ENCODE measurements at places on chromosomes 1 and 21.

DNA sequence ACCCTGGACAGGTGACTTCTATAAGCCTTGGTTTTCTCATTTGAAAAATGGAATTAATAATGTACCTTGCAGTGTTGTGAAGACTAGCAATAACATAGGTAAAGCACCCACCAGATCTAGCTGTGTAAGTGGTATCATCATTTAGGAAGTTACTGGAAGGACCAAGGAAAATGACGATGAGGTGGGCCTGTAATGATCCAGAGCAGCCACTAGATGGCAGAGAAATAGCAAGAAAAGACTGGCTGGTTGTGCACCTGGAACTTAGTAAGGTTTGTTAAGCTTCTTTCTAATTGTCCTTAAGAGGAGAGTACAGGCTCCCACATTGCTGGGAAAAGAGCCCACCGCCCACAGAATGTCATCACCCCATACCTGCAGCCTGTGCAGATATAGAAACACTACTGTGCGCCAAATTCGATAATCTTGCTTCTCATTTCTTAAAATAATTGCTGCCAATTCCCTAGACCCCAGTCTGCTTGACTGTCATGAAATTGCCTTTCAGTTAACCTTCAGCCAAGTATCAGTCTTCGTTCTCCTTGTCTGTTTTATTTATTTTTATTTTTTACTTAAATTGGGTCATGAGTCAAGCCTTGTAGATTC lies 37.2 kb downstream of the WNT4 start:
- peak; percentile 74 for DNase-seq
- H3K27me3 ChIP-seq: no peaks in the 10 kb centered on the region
- H3K27ac ChIP-seq: no peak overlapping the region
- H3K4me3 ChIP-seq: no peak overlapping the region
- no peaks in the 10 kb centered on the region for H3K4me1 ChIP-seq
- H3K36me3 ChIP-seq: no peaks in the 10 kb centered on the region

- H3K4me1 ChIP-seq: no peaks in the 10 kb centered on the region
- no peaks in the 10 kb centered on the region for H3K36me3 ChIP-seq
- no peaks in the 10 kb centered on the region for H3K27me3 ChIP-seq
- H3K4me3 ChIP-seq: no peak overlapping the region
- no peak overlapping the region for H3K27ac ChIP-seq
- no peak for DNase-seq
Measured at GRCh38 chr1:156033011-156033410, 12.3 kb upstream of the SSR2 start.

- no peaks in the 10 kb centered on the region for H3K36me3 ChIP-seq
- no peak overlapping the region for H3K4me3 ChIP-seq
- H3K27ac ChIP-seq: peak overlapping the region; percentile 99
- H3K27me3 ChIP-seq: no peaks in the 10 kb centered on the region
- DNase-seq: peak; percentile 93
Measured at GRCh38 chr1:182616130-182617013, 12.2 kb upstream of the RGS16 start.

- no peaks in the 10 kb centered on the region for H3K36me3 ChIP-seq
- no peak overlapping the region for H3K27ac ChIP-seq
- H3K4me1 ChIP-seq: no peaks in the 10 kb centered on the region
- DNase-seq: no peak
- H3K4me3 ChIP-seq: no peak overlapping the region
- H3K27me3 ChIP-seq: no peaks in the 10 kb centered on the region
Measured at GRCh38 chr1:207812778-207813511, 61.1 kb downstream of the CD46 start.

GRCh38 chr1:56564615-56565014 lies 14.7 kb downstream of the PLPP3 start:
- H3K4me1 ChIP-seq: peaks cover 9% of the 10 kb centered on the region
- no peak for DNase-seq
- H3K4me3 ChIP-seq: no peak overlapping the region
- H3K27ac ChIP-seq: no peak overlapping the region

GRCh38 chr1:44661781-44662682 lies 12.2 kb downstream of the TMEM53 start:
- H3K27me3 ChIP-seq: no peaks in the 10 kb centered on the region
- no peaks in the 10 kb centered on the region for H3K4me1 ChIP-seq
- H3K4me3 ChIP-seq: no peak overlapping the region

GRCh38 chr1:19385869-19386591 lies 73.9 kb downstream of the SLC66A1 start:
- no peaks in the 10 kb centered on the region for H3K27me3 ChIP-seq
- DNase-seq: no peak
- H3K36me3 ChIP-seq: peaks cover 2% of the 10 kb centered on the region
- H3K27ac ChIP-seq: no peak overlapping the region
- H3K4me3 ChIP-seq: no peak overlapping the region
- no peaks in the 10 kb centered on the region for H3K4me1 ChIP-seq
